ENCODE measurements at places on chromosomes 11 and 22.

DNA sequence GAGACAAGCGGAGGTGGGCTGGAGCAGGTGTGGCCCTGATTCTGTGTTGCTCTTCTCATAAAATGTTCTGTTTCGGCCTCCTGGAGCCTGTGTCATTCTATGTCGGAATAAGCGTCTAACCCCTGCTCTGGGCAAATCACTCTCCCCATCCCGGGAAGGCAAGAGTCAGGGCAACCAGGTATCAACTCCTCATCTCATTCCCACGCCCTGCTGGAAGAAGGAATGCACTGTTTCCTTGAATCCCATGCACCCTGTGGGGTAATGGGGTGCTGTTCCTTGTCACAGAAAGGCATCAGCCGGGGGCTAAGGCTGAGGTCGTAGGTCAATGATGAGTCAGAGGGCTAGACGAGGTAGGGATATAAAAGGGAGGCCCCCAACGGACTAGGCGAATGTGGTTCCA lies 2.6 kb downstream of the FAM180B start:
- no peak for DNase-seq

DNA sequence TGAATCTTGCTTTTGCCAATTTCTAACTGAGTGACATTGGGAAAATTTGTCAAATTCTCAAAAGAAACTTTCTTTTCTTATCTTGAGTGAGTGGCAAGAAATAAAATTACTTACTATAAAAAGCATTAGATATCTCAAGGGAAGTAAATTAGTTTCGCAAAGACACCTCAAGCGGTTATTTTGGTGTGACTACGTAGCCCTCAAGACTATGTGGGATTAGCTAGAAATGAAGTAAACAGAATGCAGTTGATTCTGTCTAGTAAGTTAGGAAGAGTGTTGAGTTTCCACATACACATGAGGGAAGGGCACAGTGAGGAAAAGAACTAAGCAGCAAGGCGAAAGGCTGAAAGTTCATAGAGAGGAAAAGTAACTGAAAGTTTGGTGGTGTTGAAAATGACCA lies 28.3 kb upstream of the MS4A6A start:
- no peak for DNase-seq

- no peak for DNase-seq
These were observed 1644.4 kb downstream of the FAM181B start for GRCh38 chr11:81089242-81089641.

- DNase-seq = no peak
These were observed 26.4 kb upstream of the OAF start for GRCh38 chr11:120184371-120184945.

GRCh38 chr22:30305519-30305905 lies 16.2 kb upstream of the CASTOR1 start:
- DNase-seq = no peak

DNA sequence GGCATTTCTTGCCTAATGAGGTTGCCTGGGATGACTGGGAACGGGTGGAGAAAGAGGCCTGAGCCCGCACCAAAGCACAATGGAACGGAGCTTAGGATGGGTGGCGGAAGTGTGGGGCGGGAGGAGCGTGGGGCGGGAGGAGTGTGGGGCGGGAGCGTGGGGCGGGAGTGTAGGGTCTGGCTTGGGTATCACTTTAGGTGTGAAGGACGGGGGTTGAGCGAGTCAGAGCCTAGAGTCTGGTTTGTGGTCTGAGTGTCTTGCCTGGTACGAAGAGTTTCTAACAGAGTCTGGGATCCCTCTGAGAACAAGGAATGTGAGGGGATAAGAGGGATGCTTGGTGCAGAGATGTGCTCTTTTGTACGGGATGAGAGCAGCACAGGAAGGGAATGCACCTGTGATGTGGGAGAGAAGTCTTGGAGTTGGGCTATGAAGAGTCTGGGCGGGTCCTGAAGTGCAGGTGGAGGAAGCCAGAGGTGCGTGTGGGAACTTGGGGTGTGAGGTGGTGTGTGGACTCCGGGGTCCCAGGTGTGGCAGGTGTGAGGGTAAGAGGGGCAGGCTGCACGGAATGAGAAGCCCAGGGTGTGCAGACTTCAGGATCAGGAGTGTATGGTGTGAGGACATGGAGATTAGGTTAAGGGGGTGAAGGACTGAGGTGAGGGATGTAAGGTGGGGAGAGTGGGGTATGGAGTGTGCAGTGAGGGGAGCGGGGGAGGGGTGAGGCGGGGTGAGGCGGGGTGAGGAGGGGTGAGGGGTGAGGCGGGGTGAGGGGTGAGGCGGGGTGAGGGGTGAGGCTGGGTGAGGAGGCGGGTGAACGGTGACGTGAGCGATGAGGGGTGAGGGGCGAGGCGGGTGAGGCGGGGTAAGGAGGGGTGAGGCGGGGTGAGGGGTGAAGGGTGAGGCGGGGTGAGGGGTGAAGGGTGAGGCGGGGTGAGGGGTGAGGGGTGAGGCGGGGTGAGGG lies 1.0 kb downstream of the SYCE3 start:
- DNase-seq = no peak

DNA sequence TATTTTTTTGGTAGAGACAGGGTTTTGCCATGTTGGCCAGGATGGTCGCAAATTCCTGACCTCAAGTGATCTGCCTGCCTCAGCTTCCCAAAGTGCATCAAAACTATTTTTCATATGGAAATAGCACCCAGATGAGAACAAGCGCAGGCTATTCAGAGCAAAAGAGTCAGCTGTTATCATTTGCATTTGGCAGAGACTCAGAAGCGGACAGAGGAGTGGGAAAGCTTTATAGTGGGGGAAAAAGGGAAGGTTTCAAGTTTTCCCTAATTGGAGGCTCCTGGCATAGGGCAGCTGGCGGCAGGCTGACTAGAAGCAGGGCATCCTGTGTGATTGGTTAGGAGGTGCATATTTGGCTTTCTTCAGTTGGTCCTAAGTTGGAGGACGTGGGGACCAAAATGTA lies 20.2 kb downstream of the ATG13 start:
- DNase-seq = no peak

- no peak for DNase-seq
These were observed 38.1 kb upstream of the CARD18 start for GRCh38 chr11:105177658-105178057.

DNA sequence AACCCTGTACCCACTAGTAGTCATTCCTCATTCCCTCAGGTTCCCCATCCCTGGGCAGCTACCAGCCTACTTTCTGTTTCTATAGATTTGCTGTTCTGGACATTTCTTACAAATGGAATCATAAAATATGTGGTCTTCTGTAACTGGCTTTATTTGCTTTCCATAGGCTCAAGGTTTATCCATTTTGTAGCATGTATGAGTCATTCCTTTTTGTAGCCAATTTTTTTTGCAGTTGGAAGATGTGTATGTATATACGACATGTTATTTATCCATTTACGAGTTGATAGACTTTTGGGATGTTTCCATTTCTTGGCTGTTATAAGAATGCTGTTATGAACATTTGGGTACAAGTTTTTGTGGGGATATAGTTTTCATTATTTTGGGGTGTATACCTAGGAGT lies 130.6 kb downstream of the WNT11 start:
- DNase-seq = no peak

GRCh38 chr22:45775569-45776312 lies 104.1 kb downstream of the ATXN10 start:
- DNase-seq = no peak

GRCh38 chr11:102719620-102720277 lies 5.0 kb downstream of the MMP8 start:
- DNase-seq = no peak

- peak; percentile 36 for DNase-seq
These were observed at the start of gene IL17REL for GRCh38 chr22:50012211-50013181. IL17REL (minus strand) TSS chr22:50012765; CDS start chr22:50012646, 119 bp downstream.

GRCh38 chr22:35128637-35129036 lies 62.7 kb downstream of the ISX start:
- DNase-seq = no peak

DNA sequence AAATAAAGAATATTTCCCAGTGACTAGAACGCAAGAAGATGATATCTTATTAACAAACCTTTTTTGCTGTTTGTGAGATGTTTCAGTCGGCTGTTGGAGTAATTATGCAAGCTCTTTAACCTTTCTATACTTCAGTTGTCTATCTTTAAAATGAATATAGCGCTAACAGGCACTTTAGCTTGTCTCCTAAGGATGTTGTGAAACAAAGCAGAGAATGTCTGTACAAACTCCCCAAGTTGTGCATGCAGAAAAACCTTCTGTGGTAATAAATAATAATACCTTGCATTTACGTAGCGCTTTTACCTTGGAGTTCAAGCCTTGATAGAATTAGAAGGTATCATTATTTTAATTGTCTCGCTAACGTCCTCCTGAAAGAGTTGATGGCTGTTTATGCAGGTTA lies 1.9 kb upstream of the KDM2A start:
- DNase-seq = no peak

- no peak for DNase-seq
These were observed 177.5 kb upstream of the CTSC start for GRCh38 chr11:88515002-88515401.

GRCh38 chr11:69683764-69684333 lies 8.7 kb upstream of the LTO1 start:
- peak; percentile 78 for DNase-seq

DNA sequence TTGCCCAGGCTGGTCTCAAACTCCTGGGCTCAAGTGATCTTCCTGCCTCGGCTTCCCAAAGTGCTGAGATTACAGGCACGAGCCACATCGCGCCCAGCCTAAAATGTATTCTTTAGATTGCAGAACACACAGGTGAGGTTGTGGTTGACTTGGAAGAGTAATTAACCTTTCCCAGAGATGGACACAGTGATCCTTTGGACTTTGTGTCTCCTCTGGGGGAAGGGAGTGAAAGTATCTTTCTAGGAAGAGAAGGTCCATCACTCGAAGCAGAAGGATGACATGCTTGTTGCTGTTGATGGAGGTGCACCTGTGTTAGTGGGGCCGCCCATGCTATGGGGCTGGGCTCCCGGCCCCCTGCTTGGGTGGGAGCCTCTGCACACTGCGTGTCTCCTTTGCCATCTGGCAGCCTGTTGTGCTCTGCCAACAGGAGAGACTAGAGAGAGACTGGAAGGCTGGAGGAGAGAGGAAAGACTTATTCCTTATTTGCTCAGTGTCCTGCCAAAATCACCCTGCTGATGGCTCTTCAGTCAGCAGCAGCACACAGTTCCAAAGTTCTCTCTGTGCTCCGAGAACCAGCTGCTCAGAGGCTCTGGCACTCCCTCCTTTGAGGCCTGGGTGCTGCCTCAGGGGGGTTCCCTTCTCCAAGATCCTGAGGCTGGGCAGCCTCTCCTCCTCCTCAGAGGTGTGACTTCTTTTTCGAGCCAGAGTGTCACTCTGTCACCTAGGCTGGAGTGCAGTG lies 33.1 kb upstream of the CYB5R3 start:
- no peak for DNase-seq

- no peak for DNase-seq
These were observed 2.2 kb downstream of the TANGO2 start for GRCh38 chr22:20022978-20023613.

DNA sequence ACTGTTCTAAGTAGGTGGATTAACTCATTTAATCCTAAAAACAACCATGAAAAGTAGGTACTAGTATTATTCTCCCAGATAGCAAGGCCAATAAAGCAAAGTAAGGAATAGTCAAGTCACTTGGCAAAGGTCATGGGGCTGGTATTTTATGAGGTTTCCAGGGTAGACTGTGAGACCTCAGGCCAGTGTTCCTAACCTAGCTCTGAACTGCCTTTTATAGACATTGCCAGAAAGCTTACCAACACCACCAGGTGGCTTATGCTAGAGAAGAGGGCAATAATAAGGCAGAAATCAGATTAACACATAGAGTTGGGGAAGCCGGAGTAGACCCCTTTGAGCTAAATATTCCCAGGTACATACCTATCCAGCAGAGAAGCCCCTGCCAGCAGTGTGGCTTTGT lies 490.9 kb upstream of the TENM4 start:
- no peak for DNase-seq

DNA sequence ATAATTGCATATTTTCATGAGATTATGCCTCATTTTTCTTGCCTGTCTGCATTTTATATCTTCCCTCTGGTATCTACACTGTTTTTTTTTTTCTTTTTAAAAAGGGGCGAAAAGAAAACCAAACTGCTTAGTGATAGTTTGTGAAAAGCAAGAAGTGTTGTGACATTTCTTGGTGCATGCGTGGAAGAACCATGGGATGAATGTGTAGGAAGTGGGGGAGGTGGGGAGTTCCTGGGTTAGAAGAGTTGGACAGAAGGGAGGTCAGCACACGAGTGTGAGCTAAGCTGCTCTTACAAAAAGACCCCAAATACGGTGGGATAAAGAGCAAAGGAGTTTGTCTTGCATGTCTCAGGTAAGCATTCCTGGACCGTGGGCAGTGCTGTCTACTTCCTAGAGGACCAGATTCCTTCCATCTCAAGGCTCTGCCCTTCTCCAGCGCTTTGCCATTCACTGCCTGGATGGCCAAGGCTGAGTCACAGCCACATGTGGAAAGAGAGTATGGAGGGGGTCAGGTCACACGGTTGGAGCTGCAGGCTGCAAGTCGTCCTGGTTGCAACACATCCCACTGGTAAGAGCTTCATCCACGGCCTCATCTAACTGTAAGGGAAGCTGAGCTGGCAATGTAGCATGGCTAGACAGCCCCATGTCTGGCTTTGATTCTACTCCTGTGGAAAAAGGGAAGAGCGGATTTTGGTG lies 300.6 kb downstream of the DDX10 start:
- DNase-seq = no peak

- DNase-seq = no peak
These were observed 56.1 kb downstream of the IGLL5 start for GRCh38 chr22:22943521-22944267.

DNA sequence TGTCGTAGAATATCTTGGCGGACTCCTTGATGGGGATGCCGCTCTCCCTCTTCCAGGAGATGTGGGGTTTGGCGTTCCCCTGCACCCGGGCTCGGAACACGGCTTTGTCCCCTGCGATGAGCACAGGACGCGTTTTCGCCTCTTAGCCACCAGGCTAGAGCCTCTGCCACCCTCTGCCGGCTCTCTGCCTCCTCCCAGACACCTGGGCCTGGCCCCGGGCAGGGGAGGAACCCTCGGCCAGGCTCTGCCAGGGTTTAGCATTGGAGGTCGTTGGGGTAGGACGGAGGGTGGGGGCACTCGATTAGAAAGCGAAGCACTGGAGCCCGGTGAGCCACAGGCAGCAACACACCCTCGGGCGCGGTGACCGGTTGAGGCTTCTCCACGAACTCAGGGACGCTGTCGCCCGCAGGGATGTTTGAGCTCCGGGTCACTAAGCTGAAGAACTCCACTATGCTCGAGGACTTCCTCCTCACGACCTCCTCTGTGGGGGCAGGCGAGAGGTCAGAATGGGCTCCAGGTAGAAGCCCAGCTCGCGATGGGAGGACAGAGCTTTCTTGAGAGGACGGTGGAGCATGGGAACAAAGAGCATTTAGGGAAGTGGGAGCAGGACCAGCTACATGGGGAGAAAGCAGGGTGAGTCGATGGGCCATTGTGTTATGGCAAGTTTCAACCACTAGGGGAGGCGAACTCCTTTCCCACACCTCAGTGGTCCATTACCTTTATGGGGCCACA lies 4.3 kb downstream of the IGSF22 start:
- peak; percentile 76 for DNase-seq

All from Calu3 (cell line).